ENCODE measurements at places on chromosomes 7 and 10. TPM values are rescaled to one million over a fixed set of nuclear protein-coding genes. Genes with fewer than 3 reads are reported as not detected.

Gene OR13A1
- total RNA-seq, result not detected

DNA sequence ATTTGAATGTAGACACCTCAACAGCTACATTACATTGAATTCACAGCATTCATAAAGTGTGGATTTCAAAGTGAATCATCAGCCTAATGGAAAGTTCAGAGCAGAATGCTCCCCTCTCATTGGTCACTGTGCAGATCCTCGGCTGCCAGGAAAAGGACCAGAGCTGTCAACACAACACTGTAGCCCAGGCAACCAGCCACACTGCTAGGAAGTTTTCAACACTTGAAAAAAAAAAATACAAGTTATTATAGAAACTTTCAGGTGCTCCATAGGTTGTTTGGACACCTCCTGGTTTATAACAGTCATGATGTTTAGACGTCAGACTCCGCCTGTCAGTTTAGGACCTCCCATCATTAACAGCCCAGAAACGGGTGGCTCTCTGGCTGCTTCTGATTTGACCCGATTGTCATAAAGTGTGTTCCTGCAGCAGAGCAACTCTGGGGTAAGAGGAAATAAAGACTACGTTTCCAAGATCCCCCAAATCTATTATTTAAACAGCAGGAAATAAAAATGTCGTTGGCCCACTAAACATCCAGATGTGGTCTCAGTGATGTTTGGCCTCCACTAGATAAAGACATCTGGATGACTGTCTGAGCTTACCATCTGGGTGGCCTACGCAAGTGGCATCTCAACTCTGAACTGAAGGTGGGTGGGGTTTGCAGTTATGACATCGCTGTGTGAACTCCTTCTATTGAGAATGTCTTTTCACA, 117.4 kb downstream of the CABCOCO1 start:
- DNase-seq, result peak; percentile 73

GRCh38 chr7:39702133-39702532, 78.8 kb downstream of the RALA start:
- DNase-seq, result no peak

GRCh38 chr7:98984126-98984525, 105.8 kb downstream of the TRRAP start:
- DNase-seq, result no peak

- DNase-seq, result no peak
Measured at GRCh38 chr10:79221110-79222051, 125.9 kb upstream of the PPIF start.

DNA sequence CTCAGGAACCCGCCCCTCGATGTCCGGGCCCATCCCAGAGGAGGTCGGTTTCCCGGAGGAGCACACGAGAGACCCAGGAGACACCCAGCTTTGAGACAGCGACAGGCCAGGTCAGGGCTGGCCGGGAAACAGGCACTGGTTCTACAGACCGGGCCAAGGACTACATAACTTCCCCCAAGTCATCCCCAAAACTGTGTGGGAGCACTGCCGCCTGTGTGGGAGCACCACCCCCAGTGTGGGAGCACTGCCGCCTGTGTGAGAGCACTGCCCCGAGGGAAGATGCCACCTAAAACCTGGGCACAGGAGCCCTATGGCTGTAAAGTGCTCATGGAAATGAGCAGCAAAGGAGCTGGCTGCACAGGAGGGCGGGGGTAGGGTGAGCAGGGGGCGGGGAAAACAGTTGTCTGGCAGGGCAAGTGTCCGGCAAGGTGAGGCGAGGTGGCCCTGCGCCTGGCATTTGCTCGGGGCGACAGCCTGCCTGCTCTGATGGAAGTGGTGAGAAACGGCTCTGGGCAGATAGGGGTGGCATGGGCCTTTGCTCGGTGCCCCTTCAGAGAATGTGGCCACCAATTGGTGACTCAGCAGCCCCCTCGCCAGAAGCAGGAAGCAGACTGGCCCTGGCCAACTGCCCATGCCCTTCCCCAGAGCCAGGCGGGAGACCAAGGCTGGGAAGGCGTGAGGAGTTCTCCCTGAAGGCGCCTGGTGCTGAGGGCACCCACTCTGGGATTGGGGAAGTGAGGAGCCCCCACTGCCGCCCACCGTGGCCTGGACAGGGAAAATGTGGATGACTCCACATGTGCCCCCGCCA, 26.2 kb downstream of the PAPOLB start:
- DNase-seq, result no peak

GRCh38 chr10:72173262-72173618, 42.6 kb upstream of the ANAPC16 start:
- no peak for DNase-seq

Gene C10orf67
- total RNA-seq, result 0.43 TPM

GRCh38 chr10:23439961-23440889, 1.4 kb downstream of the OTUD1 start:
- no peak for DNase-seq

Gene ABCA13
- 1.7 TPM for total RNA-seq

Gene TSPAN33
- 14.3 TPM for total RNA-seq

DNA sequence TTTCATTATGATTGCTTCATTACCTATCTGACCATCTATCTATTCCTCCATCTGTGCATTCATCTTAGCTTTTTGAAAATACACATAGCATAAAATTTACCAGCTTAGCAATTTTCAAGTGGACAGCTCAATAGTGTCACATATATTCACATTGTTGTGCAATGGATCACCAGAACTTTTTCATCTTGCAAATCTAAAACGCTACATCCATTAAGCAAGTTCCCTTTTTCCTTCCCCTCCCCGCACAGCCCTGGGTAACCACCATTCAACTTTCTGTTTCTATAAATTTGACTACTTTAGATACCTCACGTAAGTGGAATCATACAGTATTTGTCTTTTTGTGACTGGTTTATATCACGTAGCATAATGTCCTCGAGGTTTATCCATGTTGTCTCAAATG, 78.0 kb upstream of the ADRB1 start:
- DNase-seq, result no peak

DNA sequence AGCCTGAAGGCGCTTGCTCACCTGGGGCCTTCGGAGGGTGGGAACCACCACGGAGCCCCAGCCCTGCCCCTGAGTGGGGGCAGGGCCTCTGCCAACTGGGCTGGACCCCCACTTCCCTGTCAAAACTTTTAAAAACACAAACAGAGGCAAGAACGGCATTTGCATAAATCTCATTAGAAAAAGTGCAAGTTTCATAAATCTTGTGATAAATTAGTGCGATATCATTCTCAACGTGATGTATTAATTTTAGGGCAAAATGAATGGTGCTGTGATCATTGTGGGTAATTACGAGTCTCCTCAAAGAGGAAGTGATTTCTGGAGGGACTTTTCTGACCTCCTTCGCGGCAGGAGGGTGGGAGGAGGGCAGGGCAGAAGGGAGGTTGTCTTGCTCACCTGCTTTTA, 98.3 kb downstream of the CDH23 start:
- no peak for DNase-seq

GRCh38 chr7:1137517-1138167, 22.4 kb downstream of the ZFAND2A start:
- no peak for DNase-seq

Gene ASL
- total RNA-seq, result 39.7 TPM

- DNase-seq, result no peak
Measured at GRCh38 chr7:132678656-132679055, 102.4 kb upstream of the PLXNA4 start.

- no peak for DNase-seq
Measured at GRCh38 chr10:68156373-68157185, 47.3 kb downstream of the MYPN start.

Gene PRKAR1B
- total RNA-seq, result 23.0 TPM

GRCh38 chr7:67391168-67391567, 394.5 kb downstream of the TYW1 start:
- DNase-seq, result no peak

GRCh38 chr7:106430103-106430502, 145.3 kb upstream of the NAMPT start:
- DNase-seq, result no peak

DNA sequence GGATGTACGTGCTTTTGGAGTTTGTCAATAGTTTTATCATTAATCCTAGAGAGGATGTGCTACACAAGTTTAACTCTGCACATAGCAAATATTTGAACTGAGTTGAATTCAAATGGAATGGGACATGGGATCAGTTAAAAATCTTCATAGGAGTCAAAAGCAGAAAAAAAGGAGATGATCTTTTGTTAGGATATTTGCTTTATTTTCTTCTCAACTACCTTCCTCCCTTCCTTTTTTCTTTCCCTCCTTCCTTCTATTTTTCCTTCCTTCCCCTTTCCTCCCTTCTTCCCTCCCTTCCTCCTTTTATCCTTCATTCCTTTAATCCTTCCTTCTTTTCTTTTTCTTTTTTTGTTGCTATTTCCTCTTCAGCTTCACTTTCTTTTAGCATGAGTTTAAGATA, 6.6 kb downstream of the PTPRZ1 start:
- DNase-seq, result no peak

DNA sequence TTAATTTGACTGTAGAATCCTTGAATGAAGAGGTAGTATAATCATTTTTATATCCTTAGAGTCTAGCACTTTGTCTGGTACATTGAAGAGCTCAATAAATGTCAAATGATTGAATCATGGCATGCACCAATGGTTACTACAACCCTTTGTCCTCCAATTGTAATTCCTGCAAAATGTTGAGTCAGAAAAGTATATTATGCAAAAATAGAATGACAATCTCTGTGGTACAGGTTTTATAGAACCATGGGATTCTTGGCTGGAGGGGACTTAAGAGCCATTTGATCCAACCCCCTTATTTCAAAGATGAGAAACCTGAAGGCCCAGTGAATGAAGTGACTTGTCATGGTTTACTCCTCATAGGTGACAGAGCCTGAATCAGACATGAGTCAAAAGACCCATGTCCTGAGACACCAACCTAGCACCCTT, 30.9 kb upstream of the SMKR1 start:
- peak; percentile 20 for DNase-seq

Gene TRPV5
- total RNA-seq, result not detected

Gene SAMD9L
- total RNA-seq, result 0.69 TPM

DNA sequence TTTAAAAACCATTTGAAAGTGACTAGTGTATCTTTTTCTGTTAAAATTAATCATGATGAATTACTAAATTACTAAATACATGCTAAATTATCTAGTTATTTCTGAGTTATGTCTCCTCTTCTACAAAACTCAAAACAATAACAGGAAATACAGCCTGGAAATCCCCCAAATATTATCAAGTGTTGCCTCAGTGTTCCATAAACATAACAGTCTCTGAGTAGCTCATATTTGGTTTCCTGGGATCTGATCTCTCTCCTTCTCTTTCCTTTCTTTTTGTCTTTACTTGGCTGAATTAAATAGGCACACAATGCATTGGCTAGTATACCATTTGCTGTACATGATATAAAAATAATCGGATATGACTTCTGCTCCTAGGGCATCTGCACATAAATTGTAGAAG, 277.6 kb upstream of the IGFBP3 start:
- no peak for DNase-seq

GRCh38 chr10:2985729-2986232, 81.6 kb upstream of the PFKP start:
- no peak for DNase-seq

DNA sequence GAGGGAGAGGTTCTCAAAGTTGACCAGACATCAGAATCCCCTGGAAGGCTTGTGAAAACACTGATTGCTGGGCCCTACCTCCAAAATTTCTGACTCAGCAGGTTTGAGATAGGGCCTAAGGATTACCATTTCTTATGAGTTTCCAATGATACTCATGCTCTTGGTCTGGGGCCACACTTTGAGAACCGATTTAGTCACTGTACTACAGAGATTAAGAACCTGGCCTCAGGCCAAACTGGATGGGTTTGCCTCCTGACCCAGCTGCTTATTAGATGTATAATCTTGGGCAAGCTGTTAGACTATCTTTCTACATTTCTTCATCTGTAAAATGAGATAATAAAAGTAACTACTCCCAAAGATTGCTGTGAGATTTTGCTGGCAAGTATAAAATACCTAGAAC, 77.1 kb upstream of the SCIN start:
- no peak for DNase-seq

Gene OPN4
- total RNA-seq, result not detected

DNA sequence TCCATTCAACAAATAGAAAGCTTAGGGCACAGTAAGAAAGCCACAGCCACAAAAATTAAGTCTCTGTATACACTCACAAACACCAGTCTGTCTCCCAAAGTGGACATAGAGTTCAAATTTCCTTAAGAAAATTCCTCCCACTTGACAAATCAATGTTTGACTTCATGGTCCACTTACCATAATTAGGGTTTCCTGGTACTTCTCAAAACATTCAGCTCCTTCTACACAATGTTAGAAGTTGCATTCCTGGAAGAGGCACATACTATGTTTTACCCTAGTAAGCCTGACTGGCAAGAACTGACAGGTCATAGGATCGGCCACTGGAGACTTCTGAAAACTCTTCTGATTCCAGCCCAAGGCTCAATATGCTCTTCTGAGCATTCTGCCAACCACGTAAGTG, 70.5 kb downstream of the CPXM2 start:
- no peak for DNase-seq

DNA sequence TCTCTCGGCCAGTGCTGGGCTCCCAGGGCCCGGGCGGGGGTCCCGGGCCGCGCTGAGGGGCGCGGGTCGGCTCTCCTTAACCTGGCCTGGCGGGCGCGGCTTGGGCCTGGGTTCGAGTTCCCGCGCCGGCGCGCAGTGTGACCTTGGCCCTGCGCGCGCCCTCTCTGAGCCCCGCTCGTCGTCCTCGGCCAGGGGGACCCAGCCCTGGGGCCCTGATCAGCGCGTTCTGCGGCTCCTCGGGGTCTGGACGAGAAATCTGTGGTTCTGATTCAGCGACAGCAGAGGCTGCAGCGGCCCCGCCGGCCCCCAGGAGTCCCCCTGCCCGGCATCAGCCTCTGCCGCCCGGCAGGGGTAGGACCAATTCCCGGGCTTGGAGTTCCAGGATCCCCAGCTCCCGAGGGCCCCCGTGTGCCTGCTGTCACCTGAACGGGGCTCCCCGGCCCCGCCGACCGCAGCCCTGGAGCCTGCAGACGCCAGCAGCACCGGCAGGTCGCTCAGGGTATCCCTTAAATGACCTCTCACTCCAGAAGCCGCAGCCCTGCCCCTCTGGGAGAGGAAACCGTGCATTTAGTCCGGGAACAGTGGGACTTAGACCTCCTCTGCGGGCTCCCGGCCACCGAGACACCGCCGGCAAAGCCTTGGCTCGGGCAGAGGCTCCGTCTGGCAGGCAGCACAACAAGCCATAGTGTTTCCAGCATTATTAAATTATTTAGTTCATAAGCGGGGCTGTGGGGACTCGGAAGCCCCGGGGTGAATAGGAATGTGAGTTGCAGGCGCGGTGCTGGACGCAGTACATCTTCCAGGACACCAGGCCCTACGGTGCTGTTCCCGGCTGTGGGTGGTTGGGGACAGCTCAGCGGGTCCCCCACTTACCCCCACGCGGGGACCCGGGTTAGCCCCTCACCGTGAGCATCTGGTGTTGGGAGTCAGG, 572 bp downstream of the CHST12 start:
- DNase-seq, result no peak

- no peak for DNase-seq
Measured at GRCh38 chr7:401495-401894, 111.5 kb downstream of the FOXL3 start.

- no peak for DNase-seq
Measured at GRCh38 chr10:122236690-122237306, 34.3 kb upstream of the BTBD16 start.

Gene SPDYE11
- not detected for total RNA-seq

Data from epithelial cell of proximal tubule (primary cell).